ENCODE measurements at places on chromosomes 1 and 21.

DNA sequence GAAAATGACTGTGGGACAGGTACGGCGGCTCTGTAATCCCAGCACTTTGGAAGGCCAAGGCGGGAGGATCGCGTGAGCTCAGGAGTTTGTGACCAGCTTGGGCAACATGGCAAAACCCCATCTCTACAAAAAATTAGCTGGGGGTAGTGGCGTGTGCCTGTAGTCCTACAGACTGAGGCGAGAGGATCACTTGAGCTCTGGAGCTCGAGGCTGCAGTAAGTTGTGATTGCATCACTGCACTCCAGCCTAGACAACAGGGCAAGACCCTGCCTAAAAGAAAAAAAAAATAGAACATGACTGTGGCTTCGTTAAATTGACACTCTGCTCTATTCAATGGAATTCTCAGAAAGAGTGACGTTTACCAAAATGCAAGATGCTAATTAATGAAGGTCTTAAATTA lies 3.9 kb upstream of the DBT start:
- DNase-seq, result no peak

- no peak for DNase-seq
Measured at GRCh38 chr1:201749059-201749690, 79.8 kb upstream of the IPO9 start.

- no peak for DNase-seq
Measured at GRCh38 chr1:156100205-156100995, 14.1 kb upstream of the LMNA start.

GRCh38 chr1:28272215-28272852 lies 13.0 kb downstream of the SESN2 start:
- no peak for DNase-seq

- no peak for DNase-seq
Measured at GRCh38 chr1:63063367-63063766, 259.0 kb upstream of the FOXD3 start.

DNA sequence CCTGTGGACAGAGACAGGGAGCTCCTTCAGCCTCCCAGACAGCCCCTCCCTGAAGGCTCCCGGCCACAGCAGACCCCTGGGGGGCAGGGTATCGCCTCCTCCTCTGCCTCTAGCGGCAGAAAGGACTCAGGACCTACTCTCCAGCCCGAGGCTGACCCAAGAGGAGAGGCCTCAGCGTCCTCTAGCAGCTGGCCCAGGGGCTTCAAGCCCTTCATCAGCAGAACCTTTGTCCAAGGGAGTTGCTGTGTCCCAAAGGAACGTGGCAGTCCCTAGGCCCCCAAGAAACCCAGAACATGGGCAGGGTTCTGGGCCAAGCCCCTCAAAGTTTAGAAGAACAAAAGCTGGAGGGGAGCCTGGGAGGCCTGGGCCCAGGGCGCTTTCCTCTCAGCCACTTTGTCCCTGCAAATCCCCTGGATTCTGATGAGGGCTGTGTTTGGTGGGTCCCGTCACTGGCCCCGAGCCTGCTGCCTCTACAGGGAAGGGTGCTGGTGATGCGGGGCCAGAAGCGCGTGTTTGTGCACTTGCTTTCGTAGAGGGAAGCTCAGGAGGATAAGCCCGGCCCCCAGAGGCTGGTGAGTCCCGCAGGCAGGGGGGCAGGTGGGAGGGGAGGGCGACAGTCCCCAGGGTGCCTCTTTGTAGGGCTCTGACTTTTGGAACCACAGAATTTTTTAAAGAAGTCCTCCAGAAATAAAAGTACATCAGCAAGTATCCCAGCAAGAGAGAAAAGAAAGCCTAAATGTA lies 13.3 kb downstream of the ITGB2 start:
- DNase-seq, result no peak

DNA sequence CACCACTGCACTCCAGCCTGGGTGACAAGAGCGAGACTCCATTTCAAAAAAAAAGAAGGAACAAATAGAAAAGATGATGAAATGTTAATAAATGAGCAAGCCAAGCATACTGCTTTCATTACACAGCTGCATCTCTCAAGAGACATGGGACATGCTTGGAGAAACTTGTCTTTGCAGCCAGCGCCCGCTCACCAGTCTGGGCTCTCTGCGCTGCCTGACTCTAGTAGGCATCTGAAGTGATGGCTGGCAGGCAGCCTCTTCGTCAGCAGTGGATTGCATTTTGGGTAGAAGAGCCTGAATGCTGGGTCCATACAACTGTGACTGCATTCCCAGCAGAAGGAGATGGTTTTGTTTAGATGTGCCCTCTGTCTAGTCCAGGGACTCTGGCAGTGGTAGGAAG lies 48.0 kb downstream of the IL6R start:
- DNase-seq, result no peak

- no peak for DNase-seq
Measured at GRCh38 chr1:42957880-42958487, 684 bp downstream of the SLC2A1 start.

- no peak for DNase-seq
Measured at GRCh38 chr21:37008724-37009123, 2.2 kb downstream of the RIPPLY3 start.

DNA sequence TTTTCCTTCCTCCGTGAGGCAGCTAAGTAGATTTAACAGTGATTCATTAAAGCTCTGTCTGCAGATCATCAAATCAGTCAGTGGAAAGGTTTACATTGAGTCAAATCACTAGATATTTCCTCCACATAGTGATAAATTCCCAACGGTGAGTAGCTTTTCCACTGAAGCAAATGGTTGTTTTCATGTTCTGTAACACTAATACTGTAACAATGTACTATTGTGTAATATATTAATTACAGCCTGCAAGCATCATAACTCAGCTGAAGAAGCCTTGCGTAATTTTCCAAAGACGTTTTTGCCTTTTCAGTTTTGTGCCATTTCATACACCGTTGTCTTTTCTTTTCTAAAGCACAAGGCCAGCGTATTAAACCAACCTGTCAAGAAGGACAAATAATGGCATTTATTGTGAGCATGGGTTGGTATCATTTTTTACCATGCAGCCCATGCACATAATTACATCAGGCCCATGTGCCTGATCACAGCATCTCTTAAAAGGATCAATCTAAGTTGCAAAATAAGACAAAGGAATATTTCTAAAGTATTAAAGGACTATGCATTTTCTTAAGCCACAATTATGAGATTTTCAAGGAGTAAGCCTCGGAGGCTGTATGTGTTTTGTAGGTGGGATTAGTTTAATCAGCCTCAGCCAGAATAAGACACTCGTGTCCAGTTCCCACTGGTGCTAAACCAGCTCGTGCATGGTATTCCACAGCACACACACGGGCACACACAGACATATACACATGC lies 16.7 kb upstream of the PDE9A start:
- DNase-seq, result no peak

DNA sequence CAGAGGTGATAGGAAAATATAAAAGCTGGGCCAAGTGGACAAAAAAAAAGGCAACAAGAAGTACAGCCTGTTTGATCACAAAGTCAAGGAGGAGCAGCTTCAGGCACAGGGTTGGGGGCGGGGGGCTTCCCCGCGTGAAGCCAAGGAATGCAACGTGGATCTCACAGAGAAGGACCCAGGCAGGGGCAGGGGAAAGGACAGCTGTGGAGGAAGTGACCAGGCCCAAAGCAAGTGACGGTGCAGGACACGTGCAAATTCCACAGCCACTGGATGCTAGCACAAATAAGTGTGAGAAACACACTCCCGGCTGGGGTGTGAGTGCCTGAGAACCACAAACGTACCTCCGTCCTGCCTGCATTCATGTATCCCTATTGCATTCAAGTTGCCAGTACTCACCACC lies 77.7 kb upstream of the DSCAM start:
- DNase-seq, result no peak

DNA sequence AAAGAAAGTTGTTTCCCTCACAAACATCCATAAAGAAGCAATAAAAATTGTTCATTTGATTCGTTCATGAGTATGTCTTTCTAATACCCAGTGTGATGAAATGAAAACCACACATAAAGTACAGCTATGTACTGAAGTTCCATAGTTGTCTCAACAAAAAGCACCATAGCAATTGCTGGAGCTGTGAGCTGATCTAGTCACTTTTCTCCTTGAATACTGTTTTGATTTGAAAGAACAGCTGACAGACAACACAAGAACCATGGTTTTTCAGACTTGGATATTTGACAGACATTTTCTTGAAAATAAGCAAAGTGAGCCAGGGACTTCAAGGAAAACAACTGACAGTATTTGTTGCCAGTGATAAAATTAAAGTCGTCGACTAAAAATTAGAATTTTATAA lies 237.1 kb upstream of the PLD5 start:
- DNase-seq, result no peak

- no peak for DNase-seq
Measured at GRCh38 chr1:24277420-24278169, 41.6 kb upstream of the GRHL3 start.

DNA sequence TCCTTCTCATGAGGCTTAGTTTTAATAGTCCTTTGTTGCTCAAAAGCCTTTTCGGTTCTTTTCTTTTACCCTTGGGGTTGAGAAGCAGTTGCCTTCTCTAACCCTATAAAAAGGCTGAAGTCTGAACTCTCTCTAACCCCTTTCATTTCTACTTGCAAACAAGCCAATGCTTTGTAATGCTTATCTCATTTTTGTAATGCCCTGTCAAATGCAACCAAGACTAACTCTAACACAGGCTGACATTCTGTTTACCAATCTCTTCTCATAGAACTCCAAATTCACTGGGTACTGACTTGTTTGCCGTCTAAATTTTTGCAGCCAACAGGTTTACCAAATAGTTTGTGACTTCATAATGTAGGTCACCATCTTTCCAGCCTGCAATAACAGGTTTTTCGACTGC lies 233.9 kb upstream of the SNX7 start:
- no peak for DNase-seq

GRCh38 chr1:244861683-244862082 lies 2.7 kb downstream of the HNRNPU start:
- DNase-seq, result no peak

DNA sequence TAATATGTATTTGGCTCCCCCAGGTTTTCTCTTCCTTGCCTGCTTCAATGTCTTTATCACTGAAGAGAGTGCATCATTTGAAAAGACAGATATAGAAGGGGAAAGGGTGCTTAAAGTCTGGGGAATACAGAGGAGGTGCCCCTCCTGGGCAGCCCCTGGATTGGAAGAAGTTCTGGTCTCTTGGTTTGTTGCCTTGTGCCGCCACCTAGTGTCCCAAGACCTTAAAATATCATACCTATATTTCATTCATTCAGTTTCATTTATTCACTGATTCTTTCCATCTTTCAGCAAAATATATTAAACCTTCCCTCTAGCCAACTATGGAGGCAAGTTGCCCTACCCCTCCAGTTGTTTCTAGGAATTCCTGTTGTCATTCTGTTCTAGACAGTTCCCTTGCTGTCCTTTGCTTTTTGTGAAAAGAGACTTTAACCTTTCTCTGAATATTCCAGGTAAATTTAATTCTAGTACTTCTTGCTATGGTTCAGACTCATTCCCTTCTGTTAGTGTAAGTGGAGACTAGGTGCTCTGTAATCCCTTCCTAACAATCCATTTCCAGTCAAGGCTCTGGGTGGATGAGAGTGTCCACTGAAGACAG lies 56.1 kb downstream of the MEF2D start:
- no peak for DNase-seq

DNA sequence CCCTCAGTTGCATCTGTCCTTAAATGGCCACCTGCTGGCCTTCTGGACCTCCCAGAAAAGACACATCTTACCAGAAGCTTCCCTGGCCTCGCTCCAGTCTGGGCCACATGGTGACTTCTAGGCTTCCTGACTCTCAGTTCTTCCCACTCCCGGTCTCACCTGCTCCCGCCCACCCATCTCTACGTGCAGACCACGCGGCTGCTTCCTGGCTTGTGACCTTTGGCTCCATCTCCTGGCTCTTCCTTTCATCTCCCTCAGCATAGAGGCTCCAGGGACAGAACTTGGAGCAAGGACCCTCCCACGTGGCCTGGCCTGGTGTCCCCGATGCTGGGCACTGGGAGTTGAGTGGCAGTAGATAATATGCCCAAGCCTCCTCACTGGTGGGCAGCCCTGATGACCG lies 124.9 kb upstream of the IRF2BP2 start:
- DNase-seq, result no peak

DNA sequence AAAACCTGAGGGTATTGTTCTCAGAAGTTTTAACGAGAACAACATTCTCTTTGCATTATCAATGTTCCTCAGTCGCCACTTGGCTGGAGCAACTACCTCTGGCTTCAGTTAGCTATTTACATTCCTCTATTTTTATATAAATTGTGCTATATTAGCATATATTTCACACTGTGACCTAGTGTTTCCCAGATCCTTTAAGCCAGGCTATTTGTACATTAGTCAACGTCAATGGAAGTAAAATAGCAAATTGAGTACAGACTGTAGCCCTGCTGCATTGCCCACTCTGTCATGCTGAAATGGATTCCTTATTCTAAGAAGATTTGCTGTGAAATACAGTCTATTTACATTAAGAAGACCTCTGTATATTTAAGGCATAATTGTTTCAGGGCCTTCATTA lies 213.8 kb downstream of the ROR1 start:
- no peak for DNase-seq

DNA sequence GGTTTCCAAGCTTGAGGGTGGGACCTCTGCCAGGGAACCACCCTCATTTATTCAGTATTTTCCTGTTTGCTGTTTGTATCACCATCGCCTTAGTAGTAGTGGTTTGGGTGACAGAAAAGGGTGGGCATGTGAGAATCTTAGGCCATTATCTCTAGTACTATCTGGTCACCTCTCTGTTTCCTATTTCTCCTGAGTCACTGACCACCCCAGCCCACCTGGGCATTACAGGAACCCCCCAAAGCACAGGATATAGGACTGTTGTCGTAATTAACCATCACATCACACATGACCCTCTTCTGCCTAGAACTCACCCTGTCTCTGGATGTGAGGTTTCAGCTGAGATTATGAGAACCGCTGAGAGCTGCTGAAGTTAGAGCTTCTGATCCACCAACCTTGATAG lies 60.4 kb downstream of the IL23R start:
- DNase-seq, result no peak

DNA sequence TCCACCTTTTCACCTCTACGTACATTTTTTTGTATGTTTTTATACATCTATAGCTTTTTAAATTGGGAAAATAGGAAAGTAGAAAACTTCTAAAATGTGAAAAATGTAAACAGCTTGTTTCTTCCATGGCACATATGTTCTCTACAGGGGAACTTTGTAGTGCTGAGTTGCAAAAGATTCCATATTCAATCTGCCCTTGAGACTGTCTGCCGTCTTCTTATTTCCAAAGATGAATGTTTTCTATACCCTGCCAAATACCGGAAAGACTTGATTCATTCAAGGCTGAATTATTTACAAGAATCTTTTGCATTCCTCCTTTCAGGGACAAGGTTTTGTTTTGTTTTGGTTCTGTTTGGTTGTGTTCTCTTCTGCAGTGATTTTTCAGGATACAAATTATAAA lies 1334.5 kb upstream of the ADGRL4 start:
- DNase-seq, result no peak

DNA sequence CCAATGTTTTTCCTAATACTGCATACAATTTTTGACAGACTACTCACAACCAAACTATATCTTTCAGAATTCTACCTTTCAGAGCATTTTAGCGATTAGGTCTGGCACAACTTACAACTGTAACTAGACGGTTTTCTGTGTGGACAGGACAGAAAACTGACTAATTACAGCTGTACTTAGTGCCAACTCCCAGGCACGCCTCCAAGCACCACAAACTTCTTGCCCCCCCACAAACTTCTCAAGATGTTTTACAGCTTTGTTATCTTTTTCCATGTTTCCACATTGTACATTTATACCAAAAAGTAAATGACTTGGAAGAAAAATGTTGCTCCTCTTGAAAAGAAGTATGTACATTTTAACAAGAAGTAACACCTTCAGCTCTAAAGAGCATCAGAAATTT lies 13.8 kb downstream of the LYST start:
- no peak for DNase-seq
